ENCODE measurements at places on chromosomes 5 and 9.

DNA sequence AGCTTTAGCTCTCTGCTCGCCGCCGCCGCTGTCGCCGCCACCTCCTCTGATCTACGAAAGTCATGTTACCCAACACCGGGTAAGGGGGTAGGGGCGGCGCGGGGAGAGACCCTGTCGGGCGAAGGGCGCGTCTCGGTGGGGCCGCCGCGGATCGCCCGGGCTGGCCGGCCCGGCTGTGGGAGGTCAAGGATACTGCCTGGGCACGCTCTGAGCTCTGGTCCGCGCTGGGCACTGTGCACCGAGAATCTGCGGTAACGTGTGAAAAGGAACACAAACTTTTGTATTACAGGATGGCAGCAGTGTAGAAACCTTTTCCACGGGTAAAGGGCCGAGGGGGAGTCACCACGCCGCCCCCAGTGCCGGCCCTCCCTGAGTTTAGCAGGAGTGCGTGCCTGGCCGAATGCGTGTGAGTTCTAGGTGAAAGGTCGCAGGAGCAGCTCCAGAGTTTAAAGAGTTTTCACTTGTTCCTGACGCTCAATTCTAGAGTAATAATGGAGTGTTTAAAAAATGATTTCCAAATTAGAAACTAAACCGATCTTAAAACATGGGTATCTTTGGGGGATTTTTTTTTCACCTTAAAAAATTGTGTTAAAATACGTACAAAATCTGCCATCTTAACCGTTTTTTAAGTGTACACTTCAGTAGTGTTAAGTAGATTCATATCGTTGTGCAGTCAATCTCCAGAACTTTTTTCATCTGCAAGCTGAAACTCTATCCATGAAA lies at the start of gene HSDL2:
TSS of gene HSDL2 (plus strand) at position 7 of the 723 bp plus-strand sequence. CDS start at position 63, 56 bp downstream.
- peak; percentile 3 for DNase-seq

GRCh38 chr9:87212605-87213021 lies 265.3 kb upstream of the GAS1 start:
- DNase-seq: no peak

DNA sequence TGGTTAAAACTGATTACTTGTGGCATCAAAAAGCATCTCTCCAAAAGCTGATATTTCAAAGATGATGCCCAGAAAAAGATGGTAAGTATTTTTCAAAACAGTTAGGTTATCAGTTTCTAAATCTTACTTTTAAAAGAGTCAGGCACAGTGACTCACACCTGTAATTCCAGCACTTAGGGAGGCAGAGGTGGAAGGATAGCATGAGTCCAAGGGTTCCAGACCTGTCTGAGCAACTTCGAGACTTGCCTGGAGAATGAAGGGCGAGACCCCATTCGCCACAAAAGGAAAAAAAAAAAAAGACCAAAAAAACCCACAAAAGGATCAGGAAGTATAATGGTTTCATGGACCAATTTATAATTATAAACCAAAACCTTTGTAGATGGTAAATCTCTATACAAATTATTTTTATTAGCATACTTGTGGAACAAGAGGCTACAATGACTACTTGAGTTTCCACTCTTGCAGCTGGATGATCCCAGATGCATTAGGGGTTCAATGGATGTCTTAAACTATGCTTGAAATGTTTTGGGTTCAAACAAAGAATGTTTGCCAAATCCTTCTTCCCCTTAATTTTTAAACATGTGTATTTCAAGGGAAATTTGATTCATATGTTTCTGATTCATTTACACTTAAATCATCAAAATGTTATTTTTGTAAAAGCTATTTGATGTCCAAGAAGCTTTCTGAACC lies 96.1 kb downstream of the ADAMTSL1 start:
- DNase-seq: no peak

DNA sequence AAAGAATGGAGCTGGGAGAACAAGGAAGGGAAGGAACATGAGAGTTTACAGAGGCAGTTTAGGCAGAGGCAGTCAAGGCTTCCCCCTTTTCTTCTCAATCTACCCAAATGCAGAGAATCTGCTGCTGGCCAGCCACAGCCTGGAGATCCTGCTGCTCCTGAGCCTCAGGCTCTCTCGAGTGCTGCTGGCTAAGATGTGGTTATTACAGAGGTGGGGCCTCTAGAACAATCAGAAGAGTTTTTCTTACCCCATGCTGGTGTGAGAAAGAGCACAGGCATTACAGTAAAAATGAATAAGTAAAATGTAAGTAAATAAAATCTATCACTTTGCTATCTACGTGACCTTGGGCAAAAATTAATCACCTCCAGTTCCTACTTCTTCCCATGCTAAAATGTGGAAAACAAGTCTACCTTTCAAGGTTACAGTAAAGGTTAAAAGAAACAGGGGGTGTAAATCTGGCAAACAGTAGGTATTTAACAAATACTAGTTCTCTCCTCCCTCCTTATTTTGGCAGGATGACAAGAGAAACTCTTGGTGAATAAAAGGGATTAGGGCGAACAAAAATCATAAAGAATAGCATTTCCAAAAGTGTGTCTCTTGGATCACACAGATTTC lies 31.1 kb downstream of the FBXW11 start:
- no peak for DNase-seq

DNA sequence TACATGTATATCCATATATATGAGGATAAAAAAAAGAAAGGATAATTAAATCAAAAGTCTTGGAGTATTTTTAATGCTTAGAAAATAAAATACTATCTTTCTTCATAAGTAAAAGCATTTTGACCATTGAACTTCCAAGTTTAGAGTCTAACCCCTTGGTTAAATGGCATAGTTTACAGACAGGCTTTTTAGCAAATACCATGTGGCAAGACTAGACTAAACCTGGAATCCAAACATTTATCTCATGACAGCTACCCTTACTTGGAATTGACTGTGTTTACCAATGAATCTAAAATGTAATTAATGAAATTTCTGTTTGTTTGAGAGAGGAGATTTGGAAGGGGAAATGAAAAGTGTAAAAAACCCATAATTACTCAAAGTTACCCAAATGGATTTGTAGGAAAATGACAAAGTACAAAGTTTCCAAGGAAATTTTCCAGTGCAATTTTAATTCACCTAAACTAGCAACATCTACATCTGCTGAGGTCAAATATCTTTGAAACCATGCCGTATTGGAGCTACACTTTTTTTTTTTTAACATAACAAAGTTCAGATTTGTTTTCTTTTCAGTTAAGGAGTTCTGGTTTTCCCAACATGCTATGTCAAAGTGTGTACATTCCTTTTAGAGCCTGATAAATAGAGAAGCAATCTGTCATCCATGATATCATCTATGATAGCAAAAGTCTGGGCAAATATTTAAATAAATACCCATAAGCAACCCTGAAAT lies 272.1 kb upstream of the DAB2 start:
- no peak for DNase-seq

GRCh38 chr9:97593960-97594359 lies 39.2 kb downstream of the TSTD2 start:
- no peak for DNase-seq

DNA sequence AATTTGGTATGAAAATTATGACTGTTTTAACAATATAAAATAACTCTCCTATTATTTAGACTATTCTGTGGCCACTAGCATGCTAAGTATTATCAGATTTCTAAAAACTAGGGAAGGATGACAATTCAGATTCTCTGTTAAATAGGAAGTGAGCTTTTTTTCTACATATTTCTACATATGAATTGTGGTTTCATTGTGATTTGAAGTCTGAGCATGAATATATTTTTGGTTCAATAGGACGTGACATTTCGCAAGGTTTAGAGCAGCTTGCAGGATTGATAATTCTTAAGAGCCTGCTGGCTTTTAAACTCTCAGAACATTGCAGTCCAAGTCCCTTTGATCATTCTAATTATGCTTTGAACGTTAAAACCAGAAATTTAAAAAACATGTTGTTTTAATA lies 82.9 kb downstream of the ADGRV1 start:
- DNase-seq: no peak

DNA sequence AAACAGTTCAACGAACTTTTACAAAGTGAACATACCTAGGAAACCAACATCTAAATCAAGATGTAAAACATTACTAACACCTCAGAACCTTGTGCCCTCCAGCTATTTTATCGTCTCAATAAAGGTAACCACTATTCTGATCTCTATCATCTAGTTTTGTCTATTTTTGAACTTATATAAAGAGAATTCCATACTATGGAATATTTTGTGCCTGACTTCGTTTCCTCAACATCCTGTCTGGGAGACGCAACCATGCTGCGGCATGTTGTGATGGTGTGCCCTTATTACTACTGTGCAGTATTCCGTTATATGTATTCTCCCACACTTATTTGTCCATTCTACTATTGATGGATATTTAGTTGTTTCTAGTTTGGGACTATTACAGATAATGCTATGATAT lies 99.2 kb downstream of the NR6A1 start:
- no peak for DNase-seq

GRCh38 chr9:25681266-25681665 lies 3.0 kb upstream of the TUSC1 start:
- DNase-seq: no peak

- DNase-seq: no peak
These were observed 76.6 kb downstream of the ARRDC3 start for GRCh38 chr5:91306497-91306896.

DNA sequence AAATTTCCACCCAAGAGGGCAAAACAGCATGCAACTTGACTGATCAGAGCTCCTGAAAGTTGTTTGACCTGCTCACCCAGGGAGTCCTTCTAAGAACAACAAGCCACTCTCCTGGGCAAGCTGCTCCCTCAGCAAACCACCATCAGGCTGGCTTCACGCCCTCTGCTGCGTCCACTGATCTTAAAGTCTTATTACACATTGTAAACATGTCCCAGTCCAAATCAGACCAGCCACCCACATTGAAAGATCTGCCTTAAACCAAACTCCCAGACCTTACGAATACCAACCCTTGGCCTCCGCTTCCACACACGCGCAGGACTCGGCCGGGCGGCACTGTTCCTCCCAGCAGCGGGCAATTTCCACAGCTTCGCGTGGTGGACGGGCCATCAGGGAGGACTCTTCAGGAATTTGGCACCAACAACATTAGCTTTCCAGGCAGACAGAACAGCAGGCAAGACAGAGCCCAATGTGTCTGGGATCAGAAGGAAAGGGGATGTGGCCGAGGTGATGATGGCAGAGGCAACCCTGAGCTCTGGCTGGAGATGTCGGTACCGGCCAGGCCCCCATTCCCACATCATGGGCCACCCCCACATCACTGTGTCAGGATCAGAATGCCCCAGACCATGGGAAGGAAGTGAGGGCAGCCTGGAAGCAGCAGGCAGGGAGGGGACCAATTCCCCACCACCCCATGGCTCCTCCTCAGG lies 56.8 kb downstream of the SEMA4D start:
- DNase-seq: no peak

DNA sequence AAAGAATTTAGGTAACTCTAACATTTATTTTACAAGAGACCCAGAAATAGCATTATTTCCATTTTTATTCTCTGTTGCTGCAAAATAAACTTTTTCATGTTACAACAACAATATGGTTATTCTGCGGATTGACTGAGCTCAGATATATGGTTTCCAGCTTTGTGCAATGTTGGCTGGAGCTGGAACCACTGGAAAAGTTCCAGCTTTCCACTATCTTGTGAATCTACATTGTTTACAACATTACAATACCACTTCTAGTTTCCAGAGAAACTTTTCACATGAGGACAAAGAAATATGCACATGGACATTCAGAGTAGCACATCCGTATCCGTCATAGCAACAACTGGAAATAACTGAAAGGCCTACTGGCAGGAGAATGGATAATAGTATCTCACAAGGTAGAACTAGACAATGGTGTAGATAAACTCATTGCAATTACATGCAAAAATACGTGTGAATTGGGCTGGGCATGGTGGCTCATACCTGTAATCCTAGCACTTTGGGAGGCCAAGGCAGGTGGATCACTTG lies 436.1 kb upstream of the ADAMTS16 start:
- no peak for DNase-seq

DNA sequence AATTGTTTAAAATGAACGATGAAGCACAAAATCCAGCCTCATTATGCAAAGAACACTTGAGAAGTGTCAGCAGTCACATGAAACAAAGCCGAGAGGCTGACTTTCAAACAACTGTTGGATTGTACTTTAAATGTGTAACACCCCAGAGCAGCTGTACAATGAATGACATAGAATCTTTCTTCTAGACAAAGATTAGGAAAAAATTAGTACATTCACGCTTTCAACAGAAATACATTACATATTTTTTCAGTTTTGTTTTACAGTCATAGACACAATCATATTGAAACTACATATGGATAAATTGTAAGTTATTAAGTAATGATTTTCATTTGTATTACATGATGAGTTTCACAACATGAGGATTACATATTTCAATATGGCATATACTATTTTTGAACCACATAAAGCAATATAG lies 10.6 kb upstream of the AGXT2 start:
- DNase-seq: no peak

- no peak for DNase-seq
These were observed 833 bp upstream of the MROH2B start for GRCh38 chr5:41071975-41072374.

DNA sequence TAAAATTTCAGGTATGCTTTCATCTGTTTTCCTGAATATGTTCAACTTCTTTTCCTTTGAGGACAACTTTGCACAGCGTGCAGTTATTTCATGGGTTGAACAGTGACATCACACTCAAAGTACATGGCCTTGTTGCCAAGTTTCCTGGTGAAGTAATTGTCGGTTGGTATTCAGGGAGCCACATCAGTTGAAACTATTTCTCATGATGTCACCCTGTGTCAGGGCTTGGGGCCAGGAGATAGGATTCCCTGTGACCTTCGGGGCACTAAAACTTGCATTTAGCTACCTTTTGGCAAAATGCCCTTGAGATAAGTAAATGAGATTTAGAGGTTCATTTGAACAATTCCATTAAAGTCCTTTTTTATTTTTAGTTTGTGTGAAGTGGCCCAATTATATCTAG lies 383.9 kb downstream of the SH3GL2 start:
- DNase-seq: no peak
